ENCODE measurements at places on chromosomes 4 and X.

- no peak for DNase-seq
Observed at GRCh38 chr4:101309925-101310324, 37.4 kb downstream of the PPP3CA start.

DNA sequence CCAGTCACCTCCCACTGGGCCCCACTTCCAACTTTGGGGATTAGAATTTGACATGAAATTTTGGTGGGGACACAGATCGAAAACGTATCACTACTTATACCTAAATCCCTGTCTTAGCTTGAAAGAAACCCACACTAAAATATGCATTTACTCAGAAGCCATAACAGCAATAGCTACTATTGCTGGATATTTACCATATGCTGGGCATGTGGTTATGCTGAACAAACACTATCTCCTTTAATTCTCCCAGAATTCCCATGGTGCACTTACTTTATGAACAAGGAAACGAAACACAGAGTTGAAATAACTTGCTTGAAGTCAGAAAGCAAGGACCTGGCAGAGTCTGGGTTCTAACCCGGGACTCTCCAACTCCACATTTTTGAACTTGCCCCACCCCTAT, 39.3 kb downstream of the CYTL1 start:
- DNase-seq, result no peak

GRCh38 chr4:136186650-136187049, 1345.6 kb downstream of the PCDH18 start:
- DNase-seq, result no peak

DNA sequence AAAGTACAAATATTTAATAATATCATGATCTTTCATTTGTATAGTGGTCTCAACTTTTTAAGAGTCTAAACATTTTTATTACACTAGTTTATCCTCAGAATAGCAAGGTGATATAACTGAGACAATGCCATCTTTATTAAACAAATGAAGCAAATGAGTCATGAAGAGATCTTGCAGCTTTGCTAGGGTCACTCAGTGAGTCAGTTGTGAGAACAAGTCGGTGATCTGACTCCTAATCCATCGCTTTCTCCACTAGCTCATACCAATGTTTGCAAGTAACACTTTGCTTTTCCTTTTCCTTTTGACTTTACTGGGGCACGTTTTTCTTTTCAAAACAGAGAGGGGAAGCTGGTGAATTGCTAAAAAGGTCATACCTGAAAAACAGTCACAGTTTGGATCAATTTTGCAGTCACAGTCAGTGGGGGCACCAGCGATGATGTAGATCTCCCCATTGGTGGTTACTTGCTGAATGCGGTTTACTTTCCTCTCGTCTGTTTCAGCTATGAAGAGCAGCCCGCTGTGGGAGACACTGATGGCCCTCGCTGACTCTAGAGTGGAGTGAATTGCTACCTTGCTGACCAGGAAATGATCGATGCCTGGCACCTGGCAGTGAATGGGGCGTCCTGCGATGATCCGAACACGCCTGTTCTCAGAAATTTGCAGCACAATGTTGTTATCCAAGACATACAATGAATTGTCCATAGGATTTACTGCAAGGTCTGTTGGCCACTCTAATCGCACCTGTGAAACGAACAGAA, 75.7 kb downstream of the SH2D1A start:
- no peak for DNase-seq

DNA sequence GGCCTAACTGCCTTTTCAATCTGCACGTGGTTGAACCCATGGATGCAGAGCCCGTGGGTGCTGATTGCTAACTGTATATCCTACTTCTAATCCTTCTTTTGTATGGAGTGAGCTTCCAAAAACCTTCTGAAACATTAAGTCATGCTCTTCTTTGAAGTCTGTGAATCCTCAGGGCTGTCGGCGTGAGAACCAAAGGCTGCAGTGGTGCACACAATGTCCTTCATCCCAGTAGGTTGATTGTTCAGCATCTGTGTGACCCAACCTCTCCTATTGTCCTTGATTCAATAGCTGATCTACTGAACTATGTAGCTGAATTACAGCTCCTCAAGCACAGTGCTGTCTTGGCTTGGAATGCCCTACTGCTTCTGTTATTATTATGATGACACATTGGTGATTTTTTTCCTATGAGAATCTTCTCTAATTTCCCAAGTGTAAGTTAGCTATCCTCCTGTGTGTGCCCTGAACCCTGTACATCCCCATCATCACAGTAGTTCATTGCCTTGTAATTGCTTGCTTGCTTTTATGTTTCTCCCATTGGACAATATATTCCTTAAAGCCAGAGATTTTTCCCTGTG, 294.6 kb downstream of the TRIML1 start:
- no peak for DNase-seq

- no peak for DNase-seq
Observed at GRCh38 chr4:83128240-83128929, 13.9 kb upstream of the PLAC8 start.

- DNase-seq, result peak; percentile 20
Observed at GRCh38 chrX:65668377-65669310, 1.2 kb downstream of the MSN start.

- no peak for DNase-seq
Observed at GRCh38 chr4:169202145-169202699, 68.5 kb downstream of the SH3RF1 start.
